CD4-positive, alpha-beta T cell treated with Interleukin-6 at 100 ng/mL for 8 hours (primary cell): ENCODE measurements at places on chromosomes 5 and 9.
A peak's percentile ranks its signal among the peaks of the same experiment; 100 is the strongest.

DNA sequence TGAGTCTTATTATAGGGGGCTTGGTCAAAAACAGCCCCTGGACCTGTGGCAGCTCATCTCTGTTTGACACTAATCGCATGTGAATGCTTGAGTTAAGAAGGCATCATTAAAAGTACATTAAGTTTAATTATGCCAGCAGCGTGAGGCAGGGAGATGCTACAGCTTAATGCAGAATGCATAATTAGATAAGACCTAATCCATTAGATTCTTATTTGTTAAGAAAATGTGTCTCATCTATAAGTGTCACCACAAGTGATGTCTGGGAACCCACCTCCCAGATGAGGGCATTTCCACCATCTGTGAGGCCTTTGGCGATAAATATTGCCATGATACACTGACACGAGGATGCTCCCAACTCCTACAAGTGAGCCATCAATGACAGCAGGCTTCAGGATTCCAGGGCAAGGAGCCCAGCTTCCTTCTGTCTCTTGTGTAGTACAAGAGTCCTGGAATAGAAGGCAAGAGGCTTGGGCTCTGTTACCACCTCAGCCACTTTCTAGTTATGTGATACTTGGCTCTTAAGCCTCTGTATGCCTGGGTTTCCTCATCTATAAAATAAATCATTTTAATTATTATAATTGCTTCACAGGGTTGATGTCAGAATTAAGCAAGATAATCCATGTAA lies 202.7 kb downstream of the FAM114A2 start:
- DNase-seq, result no peak

GRCh38 chr9:110812886-110813285 lies 144.3 kb downstream of the MUSK start:
- no peak for DNase-seq

DNA sequence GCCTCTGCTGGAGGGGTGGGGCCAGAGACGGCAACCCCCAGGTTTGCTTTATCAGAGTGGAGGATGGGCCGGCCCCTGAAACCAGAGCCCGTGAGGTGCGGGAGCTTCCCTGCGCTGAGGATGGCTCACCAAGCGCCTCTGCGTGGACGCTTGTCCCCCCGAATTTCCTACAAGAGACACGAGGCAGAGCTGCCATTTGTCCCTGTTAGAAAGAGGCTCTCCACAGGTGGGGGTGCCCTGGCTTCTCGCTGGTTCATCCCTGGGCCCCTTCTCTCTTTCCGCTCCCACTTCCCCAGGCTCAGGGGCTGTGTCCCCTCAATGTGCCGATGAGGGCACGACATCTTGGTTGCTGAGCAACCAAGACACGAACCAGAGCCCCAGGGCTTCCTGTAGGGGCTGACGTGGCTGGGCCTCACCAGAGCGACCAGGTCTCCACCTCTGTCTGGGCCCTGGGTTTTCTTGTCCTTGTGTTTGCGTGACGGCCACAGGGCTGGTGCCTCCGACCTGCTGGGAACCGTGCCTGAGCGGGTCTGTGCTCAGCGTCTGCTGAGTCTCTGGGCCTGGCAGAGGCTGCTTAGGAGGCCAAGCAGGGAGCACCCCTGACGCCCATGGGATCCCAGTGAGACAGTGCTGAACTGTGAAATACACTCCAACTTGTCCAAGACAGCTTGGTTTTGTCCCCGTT lies 119.6 kb upstream of the COL5A1 start:
- DNase-seq, result no peak

- DNase-seq, result no peak
Observed at GRCh38 chr9:79300068-79300467, 271.7 kb upstream of the TLE4 start.

DNA sequence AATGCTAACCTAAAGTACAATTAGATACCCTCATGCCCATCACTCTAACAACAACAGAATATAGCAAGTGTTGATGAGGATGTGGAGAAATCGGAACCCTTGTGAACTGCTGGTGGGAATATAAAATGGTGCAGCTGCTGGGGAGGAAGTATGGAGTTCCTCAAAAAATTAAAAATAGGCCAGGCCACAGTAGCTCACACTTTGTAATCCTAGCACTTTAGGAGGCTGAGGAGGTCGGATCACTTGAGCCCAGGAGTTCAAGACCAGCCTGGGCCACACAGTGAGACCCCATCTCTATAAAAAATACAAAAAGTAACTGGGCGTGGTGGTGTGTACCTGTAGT lies 18.0 kb upstream of the MRNIP start:
- no peak for DNase-seq

GRCh38 chr9:115629879-115630840 lies 512.2 kb upstream of the TNC start:
- DNase-seq, result no peak

- DNase-seq, result no peak
Observed at GRCh38 chr9:127963359-127964064, 17.3 kb downstream of the EEIG1 start.

DNA sequence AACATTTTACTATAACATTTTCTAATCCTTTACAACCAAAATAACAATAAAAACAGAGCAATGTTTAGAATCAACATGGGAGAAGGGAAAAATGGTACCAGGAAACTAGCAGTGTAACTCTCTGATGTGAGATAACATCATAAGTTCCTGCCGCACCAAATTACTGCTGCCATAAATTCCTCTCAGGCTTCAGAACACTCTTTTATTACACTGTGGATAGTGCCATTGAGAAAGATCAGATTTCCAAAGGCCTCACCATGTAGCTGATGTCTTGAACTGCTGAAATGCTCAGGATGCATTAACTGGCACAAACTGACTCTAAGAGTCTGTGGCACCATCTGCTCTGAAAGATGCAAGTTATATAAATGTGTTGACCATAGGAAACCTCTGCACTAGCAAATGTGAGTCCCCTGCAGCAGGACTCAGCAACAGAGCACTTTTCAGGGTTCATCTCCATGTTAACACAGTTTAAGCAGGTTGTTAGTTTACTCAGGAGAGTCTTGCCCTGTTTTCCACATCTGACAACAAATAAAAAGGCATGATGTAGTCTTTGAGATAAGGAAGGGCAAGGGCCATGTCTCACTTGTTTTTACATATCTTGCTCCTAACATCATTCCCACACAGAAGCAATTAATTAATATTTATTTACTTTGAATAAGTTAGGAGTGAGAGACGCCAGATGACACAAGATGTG lies 218.1 kb downstream of the CETN3 start:
- no peak for DNase-seq

DNA sequence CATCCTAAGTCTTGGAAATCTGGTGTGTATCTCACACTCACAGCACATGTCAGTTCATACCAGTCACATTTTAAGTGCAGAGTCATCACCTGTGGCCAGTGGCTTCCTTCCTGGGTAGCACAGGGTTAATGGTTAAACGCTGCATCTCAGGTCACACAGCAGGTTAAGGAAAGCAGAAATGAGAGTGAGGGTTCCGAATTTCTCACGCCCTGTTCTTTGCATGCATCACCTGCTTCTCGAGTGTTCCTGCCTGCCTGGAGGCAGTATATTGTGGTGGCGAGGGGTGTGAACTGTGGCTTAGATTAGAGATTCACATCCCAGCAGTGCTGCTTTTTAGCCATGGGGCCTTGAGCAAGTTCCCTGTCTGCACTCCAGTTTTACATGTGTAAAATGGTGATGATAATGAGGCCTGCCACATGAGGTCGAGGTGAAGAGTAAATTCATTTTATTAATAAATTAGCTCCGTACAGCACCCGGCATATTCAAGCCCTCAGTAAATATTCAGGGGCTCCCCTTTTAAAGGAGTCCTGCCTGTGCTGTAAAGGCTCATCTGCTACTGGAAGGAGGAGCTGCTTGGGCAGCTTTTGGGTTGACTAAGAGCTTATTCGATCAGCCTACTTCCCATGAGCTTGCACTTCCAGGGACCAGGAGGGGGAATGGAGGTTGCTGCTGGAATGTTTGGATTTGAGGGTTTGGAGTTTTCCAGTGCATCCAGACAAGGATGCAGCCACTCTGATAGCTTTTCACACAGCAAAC lies 61.1 kb upstream of the SAP30L start:
- peak; percentile 7 for DNase-seq

DNA sequence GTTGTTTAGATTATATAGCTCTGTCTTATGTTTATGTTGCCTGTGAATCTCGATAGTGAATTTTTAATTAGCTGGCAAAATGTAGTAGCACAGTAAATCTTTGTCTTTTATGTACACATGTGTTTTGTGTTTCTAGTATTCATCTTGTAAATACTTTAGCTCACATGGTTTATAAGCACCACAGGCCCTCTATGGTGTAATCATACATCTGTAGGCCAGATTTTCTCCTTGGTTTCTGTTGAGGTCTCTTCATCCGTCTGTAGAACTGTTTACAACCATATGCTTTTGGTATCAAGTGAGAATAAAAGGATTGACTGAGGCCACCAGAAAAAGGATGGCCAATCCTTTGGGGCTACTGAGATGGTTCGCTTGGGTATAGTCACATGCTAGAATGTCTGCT lies 45.0 kb downstream of the PRR16 start:
- no peak for DNase-seq

- no peak for DNase-seq
Observed at GRCh38 chr9:75108571-75108970, 20.3 kb downstream of the OSTF1 start.

GRCh38 chr5:169648725-169649310 lies 11.7 kb downstream of the DOCK2 start:
- DNase-seq, result no peak
